ENCODE measurements at places on chromosomes 2 and 18. TPM values are rescaled to one million over a fixed set of nuclear protein-coding genes. Genes with fewer than 3 reads are reported as not detected.

DYNC2LI1 gene
- 15.6 TPM for total RNA-seq

COL4A4 gene
- 7.0 TPM for total RNA-seq

CYP27C1 gene
- total RNA-seq: not detected

DNA sequence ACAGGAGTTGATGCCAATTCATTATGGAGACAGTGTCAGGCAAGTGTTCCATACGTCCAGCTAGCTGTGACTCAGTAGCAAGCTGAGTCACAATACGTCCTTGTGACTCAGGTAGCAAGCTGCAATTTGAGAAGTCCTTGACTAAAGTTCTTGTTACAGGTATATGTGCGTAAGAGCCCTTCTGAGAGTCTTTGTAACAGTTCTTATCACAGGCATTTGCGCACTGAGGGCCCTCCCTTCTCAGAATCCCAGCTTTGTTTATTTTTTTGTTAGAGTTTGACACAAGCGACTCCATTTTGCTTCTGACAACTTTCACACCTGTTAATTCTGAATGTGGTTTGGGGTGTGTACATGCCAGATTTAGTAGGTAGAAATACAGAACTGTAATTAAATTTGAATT, 20.1 kb upstream of the ACMSD start:
- DNase-seq: no peak

GRCh38 chr18:13296867-13297574, 78.5 kb downstream of the LDLRAD4 start:
- DNase-seq: no peak

- DNase-seq: peak; percentile 90
Observed at GRCh38 chr2:177733-178132, 86.1 kb downstream of the SH3YL1 start.

- DNase-seq: no peak
Observed at GRCh38 chr18:54240629-54241107, 16.2 kb upstream of the MBD2 start.

- no peak for DNase-seq
Observed at GRCh38 chr2:172040311-172040710, 40.6 kb downstream of the METAP1D start.

DNA sequence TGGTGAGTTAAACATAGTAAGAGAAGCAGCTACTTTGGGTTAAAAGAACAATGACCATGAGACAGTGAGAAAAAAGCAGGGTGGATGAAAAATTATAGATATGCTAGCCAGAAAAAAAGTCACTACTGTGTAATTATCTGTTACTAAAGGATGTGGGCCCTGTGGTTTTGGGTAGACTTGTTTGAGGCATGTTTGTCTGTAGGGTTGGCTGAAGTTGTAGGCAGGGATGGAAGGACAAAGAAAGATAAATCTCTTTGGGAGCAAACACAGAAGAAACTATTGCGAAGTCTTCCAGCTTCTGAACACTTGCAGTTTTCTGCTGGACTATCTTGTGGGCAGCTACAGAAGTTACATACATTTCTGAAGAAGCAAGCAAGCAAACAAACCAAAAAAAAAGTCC, 28.2 kb downstream of the RND3 start:
- DNase-seq: no peak
